ENCODE measurements at places on chromosomes 2 and 18.

DNA sequence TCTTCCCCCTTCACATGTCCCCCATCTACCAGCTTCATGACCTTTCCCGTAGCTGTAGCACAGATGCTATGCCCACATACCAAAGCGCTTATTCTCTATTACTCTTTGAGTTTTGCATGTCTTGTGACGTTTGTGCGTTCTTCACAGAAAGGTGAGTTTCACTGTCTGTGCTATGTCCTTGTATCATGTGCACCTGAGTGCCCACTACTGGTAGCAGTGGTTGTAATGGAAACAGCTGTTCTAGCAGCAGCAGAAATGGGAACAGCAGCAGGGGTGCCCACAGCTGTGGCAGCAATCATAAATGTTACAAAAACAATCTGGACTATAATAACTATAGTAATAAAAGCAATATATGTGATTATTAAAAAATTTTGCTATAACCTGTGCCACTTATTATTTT is 127.1 kb downstream of the STK39 start:
- DNase-seq = no peak

DNA sequence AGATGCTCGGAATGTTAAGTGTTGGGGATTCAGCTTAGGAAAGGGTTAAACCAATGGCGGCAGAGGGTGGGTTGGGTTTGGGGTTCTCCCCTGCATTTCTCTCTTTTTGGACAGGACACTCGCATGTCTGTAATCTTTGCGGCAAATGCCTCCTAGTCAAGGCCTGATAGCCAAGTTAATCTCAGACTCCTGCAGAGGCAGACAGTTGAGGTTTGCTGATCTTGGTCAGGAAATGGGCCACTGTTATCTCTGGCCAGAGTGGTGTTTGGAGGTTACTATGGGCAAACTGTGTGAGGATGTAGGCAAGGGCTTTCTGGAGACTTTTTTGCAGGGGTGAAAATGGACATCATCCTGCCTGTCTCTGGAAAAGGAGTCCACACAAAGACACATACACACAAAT is 188.8 kb downstream of the SETBP1 start:
- DNase-seq = no peak

DNA sequence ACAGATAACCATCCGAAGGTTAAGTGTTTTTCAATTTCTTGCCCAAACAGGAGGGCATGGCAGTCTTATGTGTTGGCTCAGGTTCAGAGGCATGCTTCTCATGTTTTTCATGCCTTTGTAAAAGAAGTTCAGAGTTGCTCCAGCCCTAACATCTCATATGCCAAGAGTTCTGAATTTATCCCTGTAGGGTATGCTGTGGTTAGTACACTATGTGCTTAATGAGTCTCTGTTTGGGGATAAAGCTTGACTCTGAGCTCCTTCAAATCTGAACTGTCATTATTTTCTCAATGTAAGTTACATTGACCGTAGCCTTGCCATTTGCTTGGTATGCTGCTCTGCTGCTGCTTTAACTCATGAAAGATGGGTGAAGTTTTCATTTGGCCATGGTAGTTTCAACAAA is 67.9 kb upstream of the PNPT1 start:
- no peak for DNase-seq

DNA sequence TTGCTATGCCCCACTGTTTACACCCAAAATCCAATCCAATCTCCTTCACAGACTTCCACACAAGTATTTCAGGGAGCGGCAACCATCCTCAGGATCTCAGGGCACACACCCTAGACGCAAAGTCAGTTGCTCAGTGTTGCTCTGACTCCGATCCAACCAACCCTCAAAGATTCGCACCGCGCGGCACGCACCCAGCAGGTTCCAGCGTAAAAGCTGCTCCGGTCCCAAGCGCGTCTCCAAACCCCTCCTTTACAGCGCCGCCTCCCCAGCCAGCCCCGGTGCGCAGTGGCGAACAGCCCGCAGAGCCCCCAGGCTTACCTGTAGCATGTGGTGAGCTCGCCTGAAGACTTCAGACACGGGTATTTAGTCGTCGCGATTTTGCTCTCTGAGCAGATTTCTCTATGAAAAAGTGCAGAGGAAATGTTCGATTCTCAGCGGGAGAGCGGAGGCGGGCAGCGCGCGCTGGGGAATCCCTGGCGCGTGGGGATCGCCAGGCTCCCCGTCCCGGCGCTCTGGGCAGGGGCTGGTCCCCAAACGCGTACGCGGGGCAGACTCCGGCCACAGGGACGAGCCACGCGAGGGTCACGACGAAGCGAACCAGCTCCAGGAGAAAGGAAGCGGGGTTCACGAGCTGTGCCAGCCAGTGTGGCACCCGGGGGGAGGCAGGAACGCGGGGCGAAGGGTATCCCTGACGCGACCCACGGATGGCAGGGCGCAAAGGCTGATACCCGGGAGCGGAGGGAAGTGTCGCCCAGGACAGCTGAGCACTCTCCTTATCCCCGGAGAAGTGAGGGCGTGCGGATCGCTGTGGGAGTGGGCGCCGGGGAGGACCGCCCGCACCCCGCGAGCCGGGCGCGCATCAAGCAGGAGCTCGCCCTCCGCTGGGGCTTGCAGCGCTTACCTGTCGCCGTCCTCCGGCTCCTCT is 650 bp downstream of the CCBE1 start:
- DNase-seq = peak; percentile 17

- DNase-seq = no peak
Measured at GRCh38 chr18:75035928-75036327, 173.0 kb downstream of the PTGR3 start.
